ENCODE measurements at places on chromosomes 6 and 20.

- DNase-seq, result no peak
These were observed 119.7 kb upstream of the BACH2 start for GRCh38 chr6:90416322-90416721.

DNA sequence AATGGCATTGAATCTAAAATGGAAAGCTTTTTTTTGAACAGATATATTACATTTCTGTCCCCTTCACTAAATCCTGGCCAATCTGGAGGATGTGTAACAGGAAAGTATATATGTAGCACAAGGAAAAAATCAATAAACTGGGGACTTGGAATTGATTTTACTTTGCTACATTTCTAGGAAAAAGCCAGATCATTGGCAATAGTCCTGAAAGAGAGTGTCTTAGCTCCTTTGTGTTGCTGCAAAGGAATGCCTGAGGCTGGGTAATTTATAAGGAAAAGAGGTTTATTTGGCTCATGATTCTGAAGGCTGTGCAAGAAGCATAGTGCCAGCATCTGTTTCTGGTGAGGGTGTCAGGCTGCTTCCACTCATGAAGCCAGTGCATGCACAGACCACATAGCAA is 574.9 kb downstream of the HTR1B start:
- DNase-seq, result no peak

DNA sequence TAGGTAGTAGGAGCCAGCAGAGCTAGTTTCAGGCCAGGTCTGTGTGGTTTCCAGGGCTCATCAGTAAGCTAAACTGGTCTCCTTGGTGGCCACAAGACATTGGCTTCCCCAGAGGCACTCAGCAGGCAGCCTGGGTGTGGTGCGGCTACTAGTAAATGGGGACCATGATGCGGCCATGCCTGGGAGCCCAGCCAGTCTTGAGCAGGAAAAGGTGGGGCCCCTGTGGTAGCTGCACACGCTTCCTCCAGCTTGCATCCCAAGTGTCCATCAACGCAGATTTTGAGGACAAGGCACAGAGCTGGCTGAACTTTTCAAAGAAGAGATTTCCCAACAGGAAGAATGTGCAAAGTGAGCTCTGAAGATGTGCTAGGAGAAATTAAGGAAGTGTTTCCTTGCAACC is 107.4 kb upstream of the NAA20 start:
- no peak for DNase-seq

- DNase-seq, result no peak
These were observed 41.8 kb upstream of the DOK5 start for GRCh38 chr20:54433636-54434035.

- no peak for DNase-seq
These were observed 5.7 kb upstream of the TNXB start for GRCh38 chr6:32114796-32115195.

DNA sequence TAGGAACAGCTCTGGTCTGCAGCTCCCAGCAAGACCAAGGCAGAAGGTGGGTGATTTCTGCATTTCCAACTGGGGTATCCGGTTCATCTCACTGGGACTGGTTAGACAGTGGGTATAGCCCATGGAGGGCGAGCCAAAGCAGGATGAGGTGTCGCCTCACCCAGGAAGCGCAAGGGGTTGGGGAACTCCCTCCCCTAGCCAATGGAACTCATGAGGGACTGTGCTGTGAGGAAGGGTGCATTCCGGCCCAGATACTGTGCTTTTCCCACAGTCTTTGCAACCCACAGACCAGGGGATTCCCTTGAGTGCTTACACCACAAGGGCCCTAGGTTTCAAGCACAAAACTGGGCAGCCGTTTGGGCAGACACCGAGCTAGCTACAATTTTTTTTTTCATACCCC is 21.8 kb downstream of the HDDC2 start:
- DNase-seq, result no peak

- no peak for DNase-seq
These were observed at the start of gene PROKR2 for GRCh38 chr20:5316188-5317158. TSS of gene PROKR2 (minus strand) at chr20:5316954. CDS start at chr20:5314369, 2,585 bp downstream.

DNA sequence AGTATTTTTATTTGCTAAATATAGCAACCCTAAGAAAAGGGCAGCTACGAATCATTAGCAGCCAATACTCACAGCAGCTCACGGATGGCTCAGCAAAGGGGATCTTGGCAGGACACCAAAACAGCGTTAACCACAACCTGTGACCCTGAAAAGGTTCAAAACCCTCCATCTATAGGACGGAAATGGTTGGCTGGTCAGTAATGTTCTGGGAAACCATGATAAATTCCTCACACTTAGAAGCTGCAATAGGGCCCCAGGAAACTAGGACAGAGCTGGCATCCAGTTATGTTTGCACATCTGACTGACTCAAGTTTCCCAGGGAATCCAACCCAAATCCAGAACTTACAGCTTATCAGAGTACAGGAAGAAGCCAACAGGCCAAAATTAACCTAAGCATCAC is 30.9 kb upstream of the PTPRT start:
- no peak for DNase-seq

All from stimulated activated CD4-positive, alpha-beta T cell treated with anti-CD3 and anti-CD28 coated beads, TNF-alpha, amount 100 ng/mL, for 1 hour (primary cell).